Stimulated activated CD8-positive, alpha-beta memory T cell treated with anti-CD3 and anti-CD28 coated beads, Interleukin-4, amount 100 ng/mL, for 4 hours (primary cell): ENCODE measurements at places on chromosomes 13 and 19.

DNA sequence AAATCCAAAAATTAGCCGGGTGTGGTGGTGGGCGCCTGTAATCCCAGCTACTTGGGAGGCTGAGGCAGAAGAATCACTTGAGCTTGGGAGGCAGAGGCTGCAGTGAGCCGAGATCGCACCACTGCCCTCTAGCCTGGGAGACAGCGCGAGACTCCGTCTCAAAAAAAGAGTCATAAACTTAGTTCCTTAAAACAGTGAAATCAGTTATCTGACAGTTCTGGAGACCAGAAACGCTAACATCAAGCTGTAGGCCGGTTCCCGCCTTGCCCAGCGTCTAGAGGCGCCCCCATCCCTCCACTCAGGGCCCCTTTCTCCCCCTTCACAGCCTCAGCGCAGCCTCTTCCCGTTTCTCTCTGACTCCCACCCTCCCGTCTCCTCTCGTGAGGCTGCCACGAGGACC is 11.9 kb downstream of the ADAT3 start:
- no peak for DNase-seq

GRCh38 chr19:36008336-36008978 is at the start of gene SYNE4:
Gene SYNE4, minus strand, starts transcription at chr19:36008813. Its CDS starts 132 bp downstream, at chr19:36008681.
- DNase-seq, result no peak

DNA sequence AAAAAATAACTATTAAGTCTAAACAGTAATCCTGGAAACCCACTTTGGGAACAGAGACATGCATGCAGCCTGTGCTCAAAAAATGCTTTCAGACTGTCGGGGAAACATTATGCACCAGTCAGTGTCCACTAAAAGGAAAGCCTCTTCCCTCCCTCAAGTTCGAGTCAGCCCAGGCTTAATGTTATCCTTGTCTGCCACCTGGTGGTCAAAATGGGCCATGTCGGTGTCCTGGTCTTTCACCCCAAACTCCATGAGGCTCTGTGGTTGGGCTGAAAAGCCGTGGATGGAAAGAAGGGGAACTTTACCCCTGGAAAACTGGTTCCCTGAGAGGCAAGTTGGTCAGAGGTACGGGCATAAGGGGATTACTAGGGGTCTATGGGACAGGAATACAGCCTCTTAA is 88.4 kb upstream of the ZNF492 start:
- DNase-seq, result no peak

DNA sequence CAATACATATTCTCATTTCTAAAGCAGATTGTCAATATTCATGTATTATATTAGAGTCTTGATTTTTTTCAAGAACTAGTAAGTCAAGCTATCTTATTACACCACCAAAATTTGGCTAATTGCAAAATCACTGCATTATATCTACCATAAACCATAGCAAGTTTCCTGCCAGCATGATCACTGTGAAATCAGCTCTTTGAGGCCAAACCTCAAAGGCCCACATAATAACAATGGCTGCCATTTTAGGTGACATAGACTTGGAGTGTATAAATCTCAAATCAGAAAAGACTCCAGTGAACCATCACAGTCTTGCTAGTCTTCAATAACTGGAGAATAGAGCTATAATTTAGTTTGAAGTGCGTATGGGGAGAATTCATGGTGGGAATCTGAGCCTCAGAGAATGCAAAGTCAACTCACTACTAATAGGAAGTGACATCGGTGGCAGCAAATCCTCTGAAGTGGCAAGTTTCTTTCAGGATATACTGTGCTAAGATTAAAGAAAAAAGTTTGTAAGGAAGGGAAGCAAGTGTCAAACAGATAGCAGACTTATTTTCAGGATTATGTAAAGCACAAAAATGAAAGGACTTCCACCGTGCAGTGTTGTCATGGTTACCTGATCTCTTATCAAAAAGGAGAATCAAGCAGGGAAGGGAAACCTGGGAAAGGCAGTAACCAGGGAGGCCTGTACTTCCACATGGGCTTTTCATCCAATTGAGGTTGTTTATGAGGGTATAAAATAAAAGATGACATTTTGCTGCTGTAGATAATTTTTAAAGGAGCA is 117.4 kb upstream of the FNDC3A start:
- DNase-seq, result no peak

GRCh38 chr13:35283856-35284255 is 192.6 kb downstream of the MAB21L1 start:
- no peak for DNase-seq

GRCh38 chr13:80530191-80530590 is 189.3 kb upstream of the SPRY2 start:
- DNase-seq, result no peak

DNA sequence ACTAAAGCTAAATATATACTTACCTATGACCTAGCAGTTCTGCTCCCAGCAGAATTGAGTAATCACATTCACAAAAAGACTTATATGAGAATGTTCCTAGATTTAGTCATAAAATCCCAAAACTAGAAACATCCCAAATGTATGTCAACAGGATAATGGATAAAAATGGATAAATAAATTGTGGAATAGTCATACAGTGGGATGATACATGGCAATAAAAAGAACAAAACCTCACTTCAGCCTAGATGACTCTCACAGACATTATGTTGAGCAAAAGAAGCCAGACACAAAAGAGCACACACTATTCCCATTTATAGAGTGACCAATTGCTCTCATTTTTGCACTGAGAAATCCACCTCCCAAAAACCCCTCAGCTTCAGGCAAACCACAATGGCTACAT is 352.4 kb upstream of the HTR2A start:
- DNase-seq, result no peak

- no peak for DNase-seq
Observed at GRCh38 chr19:51921949-51922348, 5.3 kb upstream of the ZNF613 start.

DNA sequence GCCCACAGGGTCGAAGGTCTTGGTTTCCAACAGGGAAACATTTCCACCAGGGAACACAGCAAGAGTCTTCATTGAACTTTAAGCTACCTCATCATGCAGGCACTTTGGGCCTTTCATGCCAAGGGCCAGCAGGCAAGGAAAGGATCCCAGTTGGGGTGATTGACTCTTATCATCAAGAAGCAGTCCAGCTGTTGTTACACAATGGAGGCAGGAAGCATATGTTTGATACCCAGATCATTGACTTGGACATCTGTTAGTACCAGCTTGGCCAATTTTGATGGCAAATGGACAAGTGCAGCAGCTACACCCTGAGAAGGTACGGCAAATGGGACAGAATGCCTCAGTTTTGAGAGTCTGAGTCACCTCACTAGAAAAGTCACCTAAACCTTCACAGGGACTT is 10.9 kb upstream of the RCBTB1 start:
- DNase-seq, result no peak

- DNase-seq, result no peak
Observed at GRCh38 chr13:51928231-51928630, 66.5 kb downstream of the CCDC70 start.

GRCh38 chr19:7865262-7865911 is 8.8 kb downstream of the PRR36 start:
- no peak for DNase-seq

- DNase-seq, result no peak
Observed at GRCh38 chr13:47678201-47678968, 322.7 kb downstream of the SUCLA2 start.

DNA sequence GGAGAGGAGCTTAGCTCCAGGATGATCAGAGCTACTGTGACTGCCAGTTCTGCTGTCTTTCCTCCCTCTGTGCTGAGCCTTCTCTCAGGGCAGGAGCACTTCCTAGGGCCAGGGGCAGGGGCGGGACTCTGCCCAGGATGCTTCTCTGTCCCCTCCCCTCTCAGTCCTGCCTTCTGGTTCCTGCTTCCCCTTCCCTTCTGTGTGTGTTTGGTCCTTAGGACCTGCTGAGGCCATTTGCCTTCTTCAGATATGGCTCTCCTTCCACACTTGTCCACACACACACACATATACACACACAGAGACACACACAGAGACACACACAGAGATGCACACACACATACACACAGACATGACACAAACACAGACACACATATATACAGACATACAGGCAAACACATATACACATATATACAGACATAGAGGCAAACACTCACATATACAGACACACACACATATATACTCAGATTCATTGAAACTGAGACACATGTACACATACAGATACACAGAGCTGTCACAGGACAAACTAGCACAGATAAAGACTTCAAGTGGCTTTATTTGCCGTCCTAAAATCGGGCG is 22.0 kb upstream of the CD177 start:
- no peak for DNase-seq

DNA sequence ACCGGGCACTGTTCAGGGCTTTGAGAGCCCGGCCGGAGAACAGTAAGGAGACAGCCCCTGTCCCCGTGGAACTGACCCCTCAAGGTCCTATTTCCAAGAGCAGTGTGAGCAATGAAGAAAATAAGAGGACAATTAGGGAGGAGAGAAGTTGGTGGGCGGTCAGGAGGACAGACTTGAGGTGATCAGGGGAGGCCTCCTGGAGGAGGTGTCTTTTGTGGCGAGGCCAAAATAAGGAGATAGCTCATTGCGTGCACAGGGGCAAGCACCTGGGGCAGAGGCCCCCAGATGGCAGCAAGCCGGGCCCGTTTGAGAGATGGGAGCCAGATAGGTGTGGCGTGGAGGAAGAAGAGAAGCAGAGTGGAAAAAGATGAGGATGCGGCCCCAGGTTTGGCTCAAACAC is 2.8 kb upstream of the LRRC4B start:
- DNase-seq, result no peak

DNA sequence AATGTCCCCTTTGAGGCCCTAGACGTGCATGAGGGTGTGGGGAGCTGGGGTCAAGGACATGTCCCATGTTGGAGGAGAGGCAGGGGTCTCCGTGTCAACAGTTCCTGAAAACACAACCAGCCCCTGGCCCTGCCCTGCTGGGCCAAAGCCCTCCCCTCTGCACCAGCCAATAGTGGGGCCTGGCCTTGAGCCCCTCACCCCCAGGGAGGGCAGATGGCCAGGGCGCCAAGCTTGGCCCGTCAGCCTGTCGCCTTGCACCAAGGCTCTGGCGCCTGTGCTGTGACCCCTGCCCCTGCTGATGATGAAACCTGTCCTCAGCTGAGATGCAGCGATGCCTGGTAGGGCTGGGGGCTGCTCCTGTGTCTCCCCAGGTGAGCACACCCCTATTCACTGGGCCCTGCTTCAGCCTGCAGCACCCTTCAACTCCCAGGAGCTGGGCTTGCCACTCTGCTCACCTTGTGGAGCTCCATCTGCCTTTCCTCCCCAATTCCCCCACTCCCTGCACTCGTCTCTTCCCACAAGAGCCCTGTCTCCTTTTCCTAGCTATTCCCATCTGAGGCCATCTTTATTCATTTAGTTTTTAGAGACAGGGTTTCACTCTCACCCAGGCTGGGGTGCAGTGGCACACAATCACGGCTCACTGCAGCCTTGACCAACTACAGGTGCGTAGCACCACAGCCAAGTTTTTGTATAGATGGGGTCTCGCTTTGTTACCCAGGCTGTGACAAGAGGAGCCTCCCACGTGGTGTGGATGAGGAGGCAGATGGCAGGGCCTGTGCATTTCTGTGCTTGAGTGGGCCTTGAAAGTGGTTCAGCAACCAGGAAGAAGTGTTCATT is 2.1 kb upstream of the HAMP start:
- DNase-seq, result no peak

DNA sequence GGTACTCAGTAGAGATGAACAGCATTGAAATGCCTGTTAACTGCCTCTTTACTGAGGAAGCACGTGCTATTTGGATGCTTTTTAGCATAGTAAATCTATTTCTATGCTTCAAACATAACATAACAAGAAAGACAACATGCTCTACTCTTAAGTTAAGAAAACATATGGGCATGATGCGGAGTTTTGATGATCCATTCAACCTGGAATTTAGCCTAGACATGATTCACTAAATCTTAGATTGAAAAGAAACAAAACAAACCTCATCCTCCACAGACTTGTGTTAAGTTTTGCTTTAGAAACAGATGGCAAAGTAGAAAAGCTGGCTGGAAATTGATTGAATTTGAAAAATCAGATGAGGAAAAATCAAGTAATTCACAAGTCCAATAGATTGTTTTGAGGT is 593.8 kb downstream of the OLFM4 start:
- no peak for DNase-seq

DNA sequence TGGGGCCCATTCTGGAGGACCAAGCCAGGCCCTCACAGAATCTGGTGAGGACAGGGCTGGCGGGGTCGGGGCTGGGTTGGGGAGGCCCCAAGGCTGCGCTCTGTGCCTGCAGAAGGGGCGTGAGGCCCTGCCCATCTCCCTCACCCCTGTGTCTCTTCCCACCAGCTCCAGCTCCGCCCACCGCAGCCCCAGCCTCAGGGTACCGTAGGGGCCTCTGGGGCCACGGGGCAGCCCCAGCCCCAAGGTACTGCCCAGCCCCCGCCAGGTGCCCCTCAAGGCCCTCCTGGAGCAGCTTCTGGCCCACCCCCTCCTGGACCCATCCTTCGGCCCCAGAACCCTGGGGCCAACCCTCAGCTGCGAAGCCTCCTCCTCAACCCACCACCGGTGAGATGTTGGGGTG is 15.4 kb upstream of the PTOV1 start:
- no peak for DNase-seq

DNA sequence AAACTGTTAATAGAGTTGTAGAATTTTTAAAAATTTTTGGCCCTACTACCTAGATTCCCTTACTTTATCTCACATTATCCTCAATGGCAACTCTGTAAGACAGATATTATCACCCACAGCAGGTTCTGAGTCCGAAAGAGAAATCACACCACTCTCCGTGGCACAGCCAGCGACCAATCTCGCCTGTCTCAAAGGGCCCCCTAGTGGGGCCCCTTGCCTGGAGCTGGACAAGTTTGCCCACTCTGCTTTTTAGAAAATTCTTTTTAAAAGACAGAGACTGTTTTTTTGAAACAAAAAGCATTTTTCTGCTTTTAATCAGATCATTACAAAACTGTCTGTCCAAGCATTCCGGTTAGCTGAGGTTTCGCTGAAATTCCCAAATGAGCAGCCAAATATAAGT is 21.7 kb downstream of the PHF11 start:
- DNase-seq, result no peak

GRCh38 chr13:40146063-40146462 is 490.6 kb downstream of the COG6 start:
- no peak for DNase-seq

DNA sequence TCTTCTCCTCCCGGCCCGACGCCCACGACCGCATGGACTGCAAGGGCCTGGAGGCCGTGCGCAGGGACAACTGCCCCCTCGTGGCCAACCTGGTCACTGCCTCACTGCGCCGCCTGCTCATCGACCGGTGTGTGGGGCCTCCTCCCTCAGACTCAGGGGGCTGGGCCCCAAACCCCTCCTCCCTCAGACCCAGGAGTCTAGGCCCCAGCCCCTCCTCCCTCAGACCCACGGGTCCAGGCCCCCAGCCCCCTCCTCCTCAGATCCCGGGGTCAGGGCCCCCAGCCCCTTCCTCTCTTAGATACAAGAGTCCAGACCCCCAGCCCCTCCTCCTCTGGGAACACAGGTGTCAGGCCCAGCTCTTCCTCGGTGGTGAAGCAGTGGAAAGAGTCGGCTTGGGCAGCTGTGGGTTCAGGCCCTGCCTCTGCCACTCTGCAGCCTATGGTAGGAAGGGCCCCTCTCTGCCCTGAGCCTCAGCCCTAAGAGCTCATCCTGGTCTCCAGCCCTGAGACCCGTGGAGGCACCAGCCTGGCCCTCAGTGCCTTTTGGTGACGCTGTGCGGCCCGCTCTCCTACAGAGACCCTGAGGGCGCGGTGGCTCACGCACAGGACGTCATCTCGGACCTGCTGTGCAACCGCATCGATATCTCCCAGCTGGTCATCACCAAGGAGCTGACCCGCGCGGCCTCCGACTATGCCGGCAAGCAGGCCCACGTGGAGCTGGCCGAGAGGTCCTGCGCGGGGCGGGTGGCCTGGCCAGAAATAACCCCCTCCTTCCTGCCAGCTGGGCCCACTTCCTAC is 3.7 kb upstream of the SPIB start:
- DNase-seq, result peak; percentile 61

GRCh38 chr19:12646551-12646950 is 20.0 kb downstream of the MAN2B1 start:
- no peak for DNase-seq
